SK-MEL-5 (cell line): ENCODE measurements at places on chromosomes 4 and X. TPM values are rescaled to one million over a fixed set of nuclear protein-coding genes. Genes with fewer than 3 reads are reported as not detected.
A peak's percentile ranks its signal among the peaks of the same experiment; 100 is the strongest.

DNA sequence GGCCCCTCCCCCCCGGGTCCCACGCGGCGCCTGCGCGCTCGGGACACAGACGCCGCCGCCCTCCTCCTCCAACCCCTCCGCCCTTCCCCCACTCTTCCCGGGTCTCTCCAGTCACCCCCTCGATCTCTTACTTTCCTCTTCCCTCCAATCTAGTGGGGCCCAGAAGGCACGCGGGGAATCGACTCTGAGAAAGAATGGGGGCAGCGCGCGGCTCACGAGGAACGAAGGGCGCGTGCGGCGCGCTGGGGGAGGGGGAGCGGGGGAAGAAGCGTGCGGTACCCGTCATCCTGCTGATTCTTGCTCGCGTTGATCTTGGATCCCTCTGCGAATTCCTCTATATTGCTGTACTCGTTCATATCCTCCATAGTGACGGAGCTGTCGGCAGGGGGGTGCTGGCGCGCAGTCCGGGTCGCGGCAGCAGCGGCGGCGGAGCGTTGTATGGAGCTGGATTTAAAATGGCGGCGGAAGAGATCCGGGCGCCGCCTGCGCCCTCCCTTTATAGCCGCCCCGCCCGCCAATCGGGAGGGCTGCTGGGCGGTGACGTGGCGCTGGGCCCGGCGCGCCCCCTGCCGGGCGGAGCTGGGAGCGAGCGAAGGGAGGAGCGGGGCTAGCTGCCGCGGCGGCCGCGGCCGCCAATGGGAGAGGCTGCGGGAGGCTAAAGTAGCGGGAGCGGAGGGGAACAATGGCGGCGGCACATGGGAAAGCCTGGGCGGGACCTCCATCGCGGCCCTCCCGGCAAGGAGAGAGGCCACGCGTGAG lies 1.1 kb downstream of the HNRNPDL start:
- peak; percentile 86 for DNase-seq

- peak; percentile 55 for DNase-seq
Observed at GRCh38 chrX:40098264-40099054, 701 bp upstream of the BCOR start.

- DNase-seq, result no peak
Observed at GRCh38 chr4:159047478-159048165, 55.3 kb upstream of the RAPGEF2 start.

GRCh38 chr4:26031704-26032103 lies 117.7 kb downstream of the SMIM20 start:
- no peak for DNase-seq

GRCh38 chr4:2330091-2331042 lies 68.5 kb upstream of the MXD4 start:
- DNase-seq, result peak; percentile 28

ADH7 gene
- not detected in 2 replicates for total RNA-seq

STOX2 gene
- 2.1 and 2.5 TPM in 2 replicates for total RNA-seq

PFKFB1 gene
- not detected in 2 replicates for total RNA-seq
